Activated CD4-positive, alpha-beta T cell treated with anti-CD3 and anti-CD28 coated beads, Interleukin-2, Interleukin-4, amounts not matched to agents 100 ng/mL and 50 ng/mL, durations not matched to agents 16 hours and 8 hours (primary cell): ENCODE measurements at places on chromosomes 3 and 15.

- DNase-seq, result peak; percentile 87
Measured at GRCh38 chr15:38690719-38691332, 126.2 kb upstream of the RASGRP1 start.

- no peak for DNase-seq
Measured at GRCh38 chr3:114873591-114873990, 273.5 kb downstream of the ZBTB20 start.

GRCh38 chr15:70768257-70768883 lies 5.0 kb upstream of the UACA start:
- DNase-seq, result no peak

DNA sequence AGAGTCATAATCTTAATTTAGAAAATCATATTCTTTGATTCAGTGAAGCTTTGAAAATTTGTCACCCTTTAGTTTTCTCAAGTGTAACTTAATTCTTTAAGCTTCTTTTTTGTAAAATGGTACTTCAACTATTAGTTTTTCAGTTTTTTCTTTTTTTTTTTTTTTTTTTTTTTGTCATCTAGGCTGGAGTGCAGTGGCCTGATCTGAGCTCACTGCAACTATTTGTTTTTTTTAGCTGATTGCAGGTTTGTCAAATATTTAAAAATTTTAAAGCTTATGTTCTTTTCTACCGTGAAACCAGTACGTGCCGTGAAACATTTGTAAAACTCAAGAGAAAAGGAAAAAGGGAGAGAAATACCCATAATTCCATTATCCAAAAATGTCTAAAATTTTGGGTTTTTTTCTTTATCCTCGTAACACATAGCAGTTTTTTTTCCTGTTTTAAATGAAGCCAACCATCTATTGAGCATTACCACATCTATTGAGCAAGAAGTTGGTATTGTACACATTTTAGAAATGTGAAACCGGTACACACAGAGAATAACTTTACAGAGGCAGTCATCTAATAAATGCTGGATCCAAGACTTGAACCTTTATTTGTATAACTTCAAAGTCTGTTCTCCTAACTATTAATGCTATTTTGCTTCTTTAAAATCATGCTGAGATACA lies 25.7 kb downstream of the ECT2 start:
- no peak for DNase-seq

DNA sequence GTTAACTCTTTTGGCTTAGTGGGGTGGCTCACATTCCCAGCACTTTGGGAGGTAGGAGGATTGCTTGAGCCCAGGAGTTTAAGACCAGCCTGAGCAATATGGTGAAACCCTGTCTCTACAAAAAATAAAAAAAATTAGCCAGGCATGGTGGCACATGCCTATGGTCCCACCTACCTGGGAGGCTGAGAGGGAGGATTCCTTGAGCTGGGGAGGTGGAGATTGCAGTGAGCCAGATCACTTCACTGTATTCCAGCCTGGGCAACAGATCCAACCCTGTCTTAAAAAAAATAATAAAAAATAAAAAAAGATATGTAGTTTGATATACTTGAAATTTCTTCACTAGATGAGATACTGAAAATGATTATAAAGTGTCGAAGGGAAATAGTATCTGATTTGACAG lies 178.8 kb downstream of the TCF12 start:
- no peak for DNase-seq

DNA sequence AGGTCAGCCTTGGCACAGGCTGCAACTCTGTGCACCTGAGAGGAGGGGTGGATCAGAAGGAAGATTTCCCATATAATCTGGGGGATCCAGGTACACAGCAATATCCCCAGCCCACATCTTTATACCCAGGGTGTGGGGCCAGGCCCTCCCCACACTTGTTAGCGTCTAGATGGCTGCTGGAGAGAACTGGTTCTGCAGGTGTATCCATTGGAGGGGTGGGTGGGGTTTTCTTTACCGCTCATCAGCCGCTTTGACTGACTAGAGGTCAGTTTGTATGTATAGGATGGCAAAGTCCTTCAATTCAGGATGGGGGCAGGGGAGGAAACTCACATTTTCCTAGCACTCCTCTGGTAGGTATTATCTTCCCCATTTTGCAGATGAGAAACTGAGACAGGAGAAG lies 92.5 kb downstream of the IL20RB start:
- DNase-seq, result no peak

DNA sequence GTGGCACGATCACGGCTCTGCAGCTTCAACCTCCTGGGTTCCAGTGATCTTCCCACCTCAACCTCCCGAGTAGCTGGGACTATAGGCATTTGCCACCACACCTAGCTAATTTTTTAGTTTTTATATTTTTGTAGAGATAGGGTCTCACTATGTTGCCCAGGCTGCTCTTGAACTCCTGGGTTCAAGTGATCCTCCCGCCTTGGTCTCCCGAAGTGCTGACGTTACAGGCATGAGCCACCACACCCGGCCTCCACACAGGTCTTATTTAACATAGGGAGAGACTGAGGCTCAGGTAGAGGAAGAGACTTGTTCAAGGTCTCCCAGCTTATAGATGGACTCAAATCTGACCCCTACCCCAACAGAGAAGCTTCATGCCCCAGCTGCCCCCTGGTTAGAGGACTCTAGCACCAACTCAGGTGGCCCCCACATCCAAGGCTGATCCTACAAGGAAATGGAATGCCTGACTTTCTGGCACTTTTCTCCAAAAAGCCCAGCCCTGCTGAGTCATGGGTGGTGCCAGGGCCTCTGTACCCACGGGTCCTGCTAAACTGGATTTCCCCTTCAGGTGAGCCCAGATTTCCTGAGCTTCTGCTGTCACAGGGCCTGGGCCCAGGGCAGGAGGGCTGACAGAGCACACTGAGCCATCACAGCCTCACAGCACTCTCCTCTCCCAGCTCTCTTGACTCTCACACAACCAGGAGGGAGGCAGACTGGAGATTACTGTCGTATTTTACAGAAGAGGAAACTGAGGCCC lies 5.6 kb downstream of the TMEM40 start:
- no peak for DNase-seq

- DNase-seq, result no peak
Measured at GRCh38 chr15:57283774-57284503, 92.4 kb upstream of the CGNL1 start.

- no peak for DNase-seq
Measured at GRCh38 chr15:55253580-55253979, 36.0 kb downstream of the RAB27A start.

GRCh38 chr3:45988362-45988761 lies 7.3 kb downstream of the FYCO1 start:
- DNase-seq, result no peak

DNA sequence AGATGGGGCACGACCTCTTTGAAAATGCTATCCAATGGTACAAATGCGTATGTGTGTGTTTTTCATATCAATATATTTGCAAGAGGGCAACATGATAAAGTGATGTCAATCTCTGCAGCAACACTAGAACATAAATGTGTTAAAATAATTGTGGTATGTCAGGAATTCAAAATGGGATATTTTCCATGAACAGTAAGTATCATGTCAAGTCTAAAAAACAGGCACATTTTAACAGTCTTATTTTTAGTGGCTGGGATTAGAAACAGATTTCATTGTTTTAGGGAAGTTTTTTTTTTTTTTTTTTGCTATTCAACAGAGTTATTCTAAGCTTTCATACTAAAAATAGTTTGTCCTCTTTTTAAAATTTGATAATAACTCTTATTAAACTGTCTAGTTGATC lies 209.8 kb downstream of the GAP43 start:
- no peak for DNase-seq

DNA sequence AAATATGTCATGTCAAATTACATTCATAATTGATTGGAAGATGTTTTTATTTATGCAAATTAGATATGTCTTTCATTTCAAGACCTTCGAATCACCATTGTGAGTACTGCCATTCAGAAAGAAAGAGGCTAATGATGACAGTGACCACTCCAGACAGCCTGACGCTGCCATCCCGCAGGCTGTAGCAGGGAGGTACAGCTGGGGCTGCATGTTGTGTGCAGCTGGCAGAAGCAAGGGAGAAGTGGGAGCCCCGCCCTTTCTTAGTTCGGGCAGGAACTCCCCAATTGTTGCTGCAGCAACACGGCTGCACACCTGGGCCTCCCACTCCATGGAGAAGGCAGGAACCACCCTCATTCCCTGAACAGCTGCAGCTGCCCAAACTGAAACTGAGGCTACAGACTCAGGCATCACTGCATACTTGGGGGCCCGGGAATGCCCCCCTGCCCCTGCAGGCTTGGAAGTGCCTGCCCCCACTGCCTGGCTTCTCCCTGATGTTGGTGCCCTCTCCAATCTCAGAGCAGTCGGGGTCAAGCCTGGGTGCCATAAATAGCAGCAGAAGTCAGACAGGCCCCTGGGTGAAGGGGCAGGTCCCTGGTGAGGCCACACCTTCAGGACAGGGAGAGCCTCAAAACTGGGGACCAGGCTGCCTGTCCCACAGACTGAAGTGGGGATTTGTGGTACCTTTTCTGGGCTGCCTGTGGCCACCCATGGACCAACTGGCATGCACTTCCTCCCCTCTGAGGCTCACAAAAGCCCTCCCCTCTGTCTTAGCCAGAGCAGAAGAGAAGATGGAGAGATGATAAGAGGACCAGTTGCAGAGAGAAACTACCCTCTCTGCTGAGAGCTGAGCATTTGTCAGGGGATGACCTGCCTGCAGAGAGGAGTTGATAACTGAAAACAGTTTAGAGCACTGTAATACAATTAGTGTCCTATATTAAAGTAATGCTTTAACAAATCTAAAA lies 964.6 kb downstream of the SI start:
- no peak for DNase-seq

DNA sequence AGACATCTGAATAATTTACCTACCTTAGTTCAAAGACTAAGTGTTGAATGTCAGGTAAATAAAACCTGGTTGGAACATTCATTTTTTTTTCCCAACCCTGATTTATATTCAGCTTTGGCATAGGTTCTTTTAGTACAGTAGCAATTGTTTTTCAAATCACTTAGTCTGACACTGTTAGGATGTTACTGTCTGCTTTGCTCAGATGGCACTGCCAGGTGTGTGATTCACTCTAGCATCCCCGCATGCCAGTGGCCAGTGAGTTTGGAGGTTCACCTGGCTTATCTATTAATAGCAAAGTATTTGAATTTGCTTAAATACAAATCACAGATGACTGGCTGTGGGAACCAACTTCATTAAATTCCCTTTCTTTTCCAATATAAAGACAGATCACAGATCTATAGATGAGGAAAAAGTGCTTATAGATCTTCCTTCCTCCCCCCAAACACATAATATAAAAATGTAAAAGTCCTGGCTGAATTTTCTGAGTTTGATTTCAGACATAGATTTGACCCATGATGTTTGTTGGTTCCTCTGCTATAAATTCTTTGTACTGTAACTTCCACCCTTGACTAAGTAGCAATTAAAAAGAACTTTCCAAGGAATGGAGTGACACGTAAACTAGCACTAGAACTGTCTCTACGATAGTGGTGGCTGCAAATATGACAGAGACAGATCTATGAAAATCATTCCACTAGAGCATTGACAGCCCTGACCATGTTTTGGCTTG lies 3.9 kb downstream of the THBS1 start:
- no peak for DNase-seq

DNA sequence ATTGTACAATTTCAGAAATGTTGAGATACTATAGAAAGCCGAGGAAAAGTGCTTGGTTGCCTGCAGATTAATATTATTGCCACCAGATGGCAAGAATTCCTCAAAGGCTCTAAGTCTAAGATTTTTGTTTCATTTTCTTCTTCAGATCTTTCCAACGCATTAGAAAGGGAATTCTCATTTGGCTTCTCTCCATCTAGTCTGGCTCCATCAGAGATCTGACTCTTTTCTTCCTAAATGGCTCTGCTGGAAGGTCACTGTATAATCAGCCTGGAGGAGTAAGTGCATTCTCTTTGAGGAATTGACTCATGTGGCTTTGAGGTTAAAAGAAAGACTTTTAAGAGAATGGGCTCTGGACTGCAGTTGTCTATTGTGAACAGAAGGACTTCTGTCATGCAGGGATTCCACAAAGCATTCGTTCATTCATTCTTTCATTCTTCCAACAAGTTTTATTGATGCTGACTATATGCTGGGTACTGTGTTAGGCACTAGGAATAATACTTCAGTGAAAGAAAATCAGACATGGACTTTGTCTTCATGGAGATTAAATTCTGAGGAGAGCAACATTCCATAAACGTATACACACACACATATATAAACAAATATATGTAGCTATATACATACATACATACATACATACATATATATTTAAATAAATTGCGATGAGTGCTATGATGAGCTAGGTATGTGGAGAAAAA lies 55.3 kb downstream of the SLC28A2 start:
- DNase-seq, result no peak

- no peak for DNase-seq
Measured at GRCh38 chr15:92909136-92909781, 9.1 kb downstream of the CHD2 start.
